ENCODE measurements at places on chromosomes 5 and 9.

GRCh38 chr9:101398930-101399642 is 435 bp downstream of the ZNF189 start:
- H3K4me3 ChIP-seq: peak overlapping the region; percentile 78
- H3K27me3 ChIP-seq: no peaks in the 10 kb centered on the region
- peaks cover 42% of the 10 kb centered on the region for H3K36me3 ChIP-seq
- peak; percentile 52 for DNase-seq

GRCh38 chr5:23089286-23089685 is 236.1 kb upstream of the CDH12 start:
- no peaks in the 10 kb centered on the region for H3K36me3 ChIP-seq
- DNase-seq: no peak
- H3K27me3 ChIP-seq: no peaks in the 10 kb centered on the region
- H3K27ac ChIP-seq: no peak overlapping the region

- H3K27me3 ChIP-seq: no peaks in the 10 kb centered on the region
- no peaks in the 10 kb centered on the region for H3K36me3 ChIP-seq
Measured at GRCh38 chr5:142697356-142698255, 11.7 kb upstream of the FGF1 start.

DNA sequence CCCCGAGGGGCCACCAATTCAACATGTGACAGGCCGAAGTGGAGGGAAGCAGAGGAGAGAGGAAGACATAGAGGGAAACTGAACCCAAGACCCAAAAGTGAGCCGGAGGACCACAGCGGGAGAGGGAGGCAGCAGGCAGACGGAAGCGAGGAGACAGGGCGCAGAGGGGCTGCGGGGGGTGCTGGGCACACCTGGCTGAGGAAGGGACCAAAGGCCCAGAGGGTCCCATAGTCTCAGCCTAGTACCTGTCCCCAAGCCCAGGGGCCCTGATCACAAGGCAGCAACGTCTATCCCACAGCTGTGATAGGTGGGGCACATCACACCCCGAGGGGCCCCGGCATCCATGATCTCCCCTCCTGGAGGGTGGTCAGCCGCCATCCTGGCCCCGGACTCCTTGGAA is 7.1 kb upstream of the RALGDS start:
- H3K4me1 ChIP-seq: peaks cover 89% of the 10 kb centered on the region
- H3K27ac ChIP-seq: peak overlapping the region; percentile 5
- no peak for DNase-seq

DNA sequence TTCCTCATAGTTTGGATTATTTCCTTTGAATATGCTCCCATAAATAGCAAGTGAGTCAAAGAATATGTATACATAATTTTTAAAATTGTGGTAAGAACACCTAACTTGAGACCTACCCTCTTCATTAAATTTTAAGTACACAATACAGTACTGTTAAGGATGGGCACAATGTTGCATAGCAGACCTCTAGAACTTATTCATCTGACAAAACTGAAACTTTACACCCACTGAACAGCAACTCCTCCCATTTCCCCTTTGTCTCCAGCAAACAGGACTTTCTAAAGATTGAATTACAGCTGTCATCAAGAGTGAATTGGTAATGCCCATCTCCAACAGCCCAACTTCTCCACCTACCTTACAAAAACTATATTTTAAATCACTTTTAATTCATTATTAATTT is 388.9 kb downstream of the HTR1A start:
- H3K36me3 ChIP-seq: no peaks in the 10 kb centered on the region
- DNase-seq: no peak
- no peak overlapping the region for H3K4me3 ChIP-seq

DNA sequence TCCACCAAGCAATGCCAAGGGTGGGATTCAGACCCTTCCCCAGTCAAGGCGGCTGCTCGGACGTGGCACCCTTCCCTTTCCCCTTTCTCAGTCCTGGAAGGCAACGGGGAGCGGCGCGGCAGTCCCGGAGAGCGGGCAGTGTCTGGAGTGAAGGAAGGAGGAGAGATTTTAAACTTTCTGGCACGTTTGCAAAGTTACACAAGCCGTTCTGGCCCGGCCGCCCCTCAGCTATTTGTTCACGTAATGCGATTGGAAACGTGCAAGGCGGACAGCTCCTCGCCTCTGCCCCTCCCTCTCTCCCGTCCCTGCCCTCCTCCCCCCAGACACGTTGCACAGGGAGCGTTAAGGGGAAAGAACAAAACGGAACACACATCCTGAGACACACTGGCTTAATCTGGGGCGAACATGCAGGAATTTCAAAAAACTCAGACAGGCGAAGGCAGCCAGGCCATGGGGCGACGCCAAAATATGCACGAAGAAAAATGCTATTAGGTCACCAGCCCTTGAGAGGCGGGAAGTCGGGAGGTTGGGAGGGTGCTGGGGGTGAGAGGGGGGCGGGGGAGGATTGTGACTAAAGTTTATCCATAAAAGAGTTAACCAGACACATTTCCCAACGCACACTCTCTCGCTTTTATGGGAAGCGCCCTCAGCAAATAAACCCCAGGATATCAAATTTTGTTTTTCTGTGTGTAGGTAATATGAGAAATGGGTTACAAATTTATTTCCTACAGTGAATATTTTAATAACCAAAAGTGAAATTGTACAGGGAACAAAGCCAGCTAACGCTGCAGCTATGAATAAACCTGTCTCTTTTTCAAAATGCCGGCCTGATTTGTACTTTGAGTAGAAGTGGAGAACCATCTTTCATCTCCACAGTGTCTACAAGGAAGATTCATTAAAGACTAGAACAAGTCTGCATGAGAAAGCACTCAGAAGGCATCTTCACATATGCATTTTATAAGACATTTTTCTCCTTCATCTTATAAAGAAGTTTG is at the start of gene LOX:
Gene LOX, minus strand, starts transcription at position 144 of the 995 bp plus-strand sequence. CDS start 274 bp downstream, outside the sequence.
- H3K36me3 ChIP-seq: no peaks in the 10 kb centered on the region
- H3K4me1 ChIP-seq: peaks cover 31% of the 10 kb centered on the region
- H3K27ac ChIP-seq: peak within 1 kb of the TSS; percentile 80

GRCh38 chr5:13354611-13355010 is 589.9 kb downstream of the DNAH5 start:
- DNase-seq: no peak
- no peaks in the 10 kb centered on the region for H3K4me1 ChIP-seq
- H3K36me3 ChIP-seq: no peaks in the 10 kb centered on the region
- H3K4me3 ChIP-seq: no peak overlapping the region

- H3K4me3 ChIP-seq: no peak overlapping the region
- H3K4me1 ChIP-seq: peaks cover 65% of the 10 kb centered on the region
- H3K27ac ChIP-seq: peak overlapping the region; percentile 13
- no peaks in the 10 kb centered on the region for H3K27me3 ChIP-seq
Measured at GRCh38 chr5:132484391-132484725, 6.2 kb downstream of the IRF1 start.

GRCh38 chr5:126044111-126044668 is 379.0 kb upstream of the GRAMD2B start:
- no peaks in the 10 kb centered on the region for H3K27me3 ChIP-seq
- no peaks in the 10 kb centered on the region for H3K4me1 ChIP-seq
- no peaks in the 10 kb centered on the region for H3K36me3 ChIP-seq
- no peak overlapping the region for H3K27ac ChIP-seq
- DNase-seq: no peak

DNA sequence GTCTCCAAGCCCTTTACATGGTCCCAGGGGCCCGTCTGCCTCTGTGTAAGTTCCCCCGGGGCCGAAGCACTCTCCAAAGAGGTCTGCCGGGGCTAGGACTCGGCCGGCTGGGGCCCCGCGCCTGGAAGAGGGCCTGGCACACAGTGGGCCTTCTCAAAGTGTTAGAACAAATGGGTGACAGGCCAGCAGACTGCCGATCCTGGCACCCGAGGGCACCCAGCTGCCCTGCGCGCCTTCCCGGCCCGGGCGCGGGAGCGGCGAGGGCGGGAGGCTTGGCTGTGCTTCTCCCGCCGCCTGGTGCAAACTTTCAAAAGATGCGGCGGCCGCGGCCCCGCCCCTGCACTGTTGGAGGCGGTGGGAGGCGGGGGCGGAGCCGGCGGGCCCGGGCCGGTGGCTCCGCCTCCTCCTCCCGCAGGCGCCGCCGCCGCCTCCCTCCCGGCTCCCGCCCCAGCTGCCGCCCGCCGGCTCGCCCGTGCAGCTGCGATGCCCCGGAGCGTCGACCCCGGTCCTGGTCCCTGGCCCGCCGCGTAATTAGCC is at the start of gene NEURL1B:
Gene NEURL1B, plus strand, starts transcription at position 442 of the 537 bp plus-strand sequence. CDS start 144 bp downstream, outside the sequence.
- no peaks in the 10 kb centered on the region for H3K36me3 ChIP-seq
- H3K27ac ChIP-seq: peak within 1 kb of the TSS; percentile 86
- peaks cover 67% of the 10 kb centered on the region for H3K4me1 ChIP-seq
- peak within 1 kb of the TSS; percentile 86 for H3K4me3 ChIP-seq
- no peaks in the 10 kb centered on the region for H3K27me3 ChIP-seq

- H3K27ac ChIP-seq: no peak overlapping the region
- DNase-seq: no peak
- no peak overlapping the region for H3K4me3 ChIP-seq
- H3K4me1 ChIP-seq: no peaks in the 10 kb centered on the region
- H3K27me3 ChIP-seq: no peaks in the 10 kb centered on the region
Measured at GRCh38 chr5:107513337-107514085, 157.2 kb downstream of the EFNA5 start.

- peak; percentile 30 for DNase-seq
- no peaks in the 10 kb centered on the region for H3K27me3 ChIP-seq
- H3K27ac ChIP-seq: no peak overlapping the region
- no peak overlapping the region for H3K4me3 ChIP-seq
- H3K4me1 ChIP-seq: no peaks in the 10 kb centered on the region
- peaks cover 19% of the 10 kb centered on the region for H3K36me3 ChIP-seq
Measured at GRCh38 chr9:5013374-5013773, 28.3 kb downstream of the JAK2 start.

GRCh38 chr9:138015021-138015829 is 137.6 kb downstream of the CACNA1B start:
- H3K4me3 ChIP-seq: no peak overlapping the region
- no peaks in the 10 kb centered on the region for H3K36me3 ChIP-seq
- DNase-seq: no peak

DNA sequence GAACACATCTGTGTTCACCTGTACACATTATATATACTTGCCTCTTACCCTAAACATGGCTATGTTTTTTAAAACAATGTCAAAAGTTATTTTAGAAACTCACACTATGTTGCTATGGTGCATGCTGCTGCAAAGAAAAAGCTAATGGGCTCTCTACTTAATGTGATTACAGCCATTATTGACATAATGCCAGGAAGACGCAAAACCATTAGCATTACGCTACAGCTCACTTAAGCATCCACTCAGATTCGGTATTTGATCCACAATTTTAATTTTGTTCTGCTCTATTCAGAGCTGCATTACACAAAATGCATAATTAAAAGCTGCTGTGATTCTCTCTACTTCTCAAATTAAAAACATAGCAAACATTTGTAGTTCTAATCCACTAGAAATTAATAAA is 395.2 kb downstream of the BNC2 start:
- peak; percentile 55 for DNase-seq
- H3K36me3 ChIP-seq: no peaks in the 10 kb centered on the region
- H3K27me3 ChIP-seq: no peaks in the 10 kb centered on the region
- H3K4me1 ChIP-seq: no peaks in the 10 kb centered on the region
- no peak overlapping the region for H3K27ac ChIP-seq

DNA sequence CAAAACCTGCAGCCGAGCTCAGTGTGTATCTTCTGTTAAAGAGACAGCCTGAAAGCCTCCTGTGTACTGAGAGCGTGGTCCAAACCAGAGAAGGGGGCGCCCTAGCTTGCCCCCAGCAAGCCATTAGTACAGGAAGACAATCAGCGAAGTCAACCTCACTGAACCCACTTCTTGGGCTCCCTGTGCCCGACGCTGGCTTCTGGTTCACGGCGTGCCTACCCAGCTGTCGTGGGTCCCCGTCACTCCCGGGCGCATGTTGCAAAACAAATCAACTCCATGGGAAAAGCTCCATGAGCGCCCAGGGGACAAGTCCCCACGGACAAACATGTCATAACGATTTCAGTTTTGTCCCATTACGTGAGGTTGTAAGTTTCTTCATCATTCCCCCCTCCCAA is 326.9 kb downstream of the SH3GL2 start:
- peak overlapping the region; percentile 54 for H3K4me3 ChIP-seq
- no peaks in the 10 kb centered on the region for H3K36me3 ChIP-seq
- DNase-seq: peak; percentile 33
- H3K27ac ChIP-seq: peak overlapping the region; percentile 42

- no peak overlapping the region for H3K4me3 ChIP-seq
- DNase-seq: peak; percentile 86
- H3K4me1 ChIP-seq: no peaks in the 10 kb centered on the region
- no peak overlapping the region for H3K27ac ChIP-seq
- H3K27me3 ChIP-seq: peaks cover 14% of the 10 kb centered on the region
Measured at GRCh38 chr5:176578391-176578808, 29.3 kb downstream of the CDHR2 start.

GRCh38 chr9:97188545-97188944 is 118.9 kb upstream of the CCDC180 start:
- no peaks in the 10 kb centered on the region for H3K4me1 ChIP-seq
- H3K27ac ChIP-seq: no peak overlapping the region
- no peak for DNase-seq
- H3K36me3 ChIP-seq: no peaks in the 10 kb centered on the region
- H3K27me3 ChIP-seq: no peaks in the 10 kb centered on the region
- H3K4me3 ChIP-seq: no peak overlapping the region

DNA sequence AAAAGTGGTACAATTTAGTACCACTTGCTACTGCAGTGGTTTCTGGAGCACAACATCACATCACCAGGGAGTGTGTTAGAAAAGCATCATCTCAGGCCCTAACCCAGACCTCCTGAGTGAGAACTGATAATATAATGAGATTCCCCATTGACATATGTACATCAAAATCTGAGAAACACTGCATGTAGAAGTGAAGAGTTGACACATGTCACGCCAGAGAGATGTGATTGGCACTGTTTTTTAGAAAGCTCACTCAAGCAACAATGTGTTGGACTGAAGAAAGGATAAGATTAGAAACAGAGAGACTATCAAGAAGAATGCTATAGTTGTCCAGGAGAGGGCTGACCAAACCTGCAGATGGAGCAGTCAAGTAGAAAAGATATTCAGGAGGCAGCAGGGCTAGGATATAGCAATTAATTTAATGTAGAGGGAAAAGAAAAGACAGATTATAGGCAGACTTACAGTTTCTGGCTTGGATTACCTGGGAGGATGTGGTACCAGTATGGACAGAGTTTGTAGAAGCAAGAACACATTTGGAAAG is 324.4 kb upstream of the ADAMTSL1 start:
- H3K4me1 ChIP-seq: no peaks in the 10 kb centered on the region
- no peaks in the 10 kb centered on the region for H3K36me3 ChIP-seq
- H3K4me3 ChIP-seq: no peak overlapping the region

DNA sequence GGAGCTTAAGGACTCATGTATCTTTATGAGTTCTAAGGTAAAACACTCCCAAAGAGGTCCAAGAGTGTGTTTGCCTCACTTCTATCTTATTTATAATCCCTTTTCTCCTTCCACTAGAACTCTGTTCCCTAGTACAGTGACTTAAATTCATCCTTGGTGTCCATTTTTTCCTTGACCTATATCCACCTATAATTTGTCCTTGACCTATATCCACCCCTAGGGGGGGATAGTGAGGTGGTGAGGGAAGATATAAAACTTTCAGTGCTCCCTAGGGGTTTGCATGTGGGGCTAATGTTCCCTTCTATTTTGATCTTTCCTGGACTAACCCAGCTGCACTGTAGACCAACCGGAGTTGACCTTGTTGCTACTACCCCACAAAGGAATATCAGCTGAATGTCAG is 83.5 kb upstream of the GNAQ start:
- no peak overlapping the region for H3K4me3 ChIP-seq
- no peaks in the 10 kb centered on the region for H3K4me1 ChIP-seq
